Amygdala (tissue), 56 donors: ENCODE measurements at places on chromosomes 5 and 9.

DNA sequence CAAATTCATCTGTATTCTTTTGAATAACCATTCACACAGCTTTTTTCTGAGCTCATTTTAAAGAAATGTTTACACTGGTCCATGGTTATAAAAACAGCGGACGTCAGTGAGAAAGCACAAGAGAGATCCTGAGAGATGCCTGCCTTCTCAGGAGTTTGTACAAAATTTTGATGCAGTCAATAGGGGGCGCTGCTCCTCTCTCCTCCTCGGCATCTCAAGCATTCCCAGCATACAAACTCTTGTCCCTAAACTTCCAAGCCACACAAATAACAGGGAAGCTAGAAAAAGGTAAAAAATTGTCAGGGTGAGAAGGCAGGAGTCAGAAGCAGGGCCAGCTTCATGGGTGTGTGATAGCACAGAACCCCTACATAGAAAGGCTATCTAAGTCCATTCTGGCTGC is 11.2 kb upstream of the CCDC152 start:
- peak; percentile 15 for DNase-seq

DNA sequence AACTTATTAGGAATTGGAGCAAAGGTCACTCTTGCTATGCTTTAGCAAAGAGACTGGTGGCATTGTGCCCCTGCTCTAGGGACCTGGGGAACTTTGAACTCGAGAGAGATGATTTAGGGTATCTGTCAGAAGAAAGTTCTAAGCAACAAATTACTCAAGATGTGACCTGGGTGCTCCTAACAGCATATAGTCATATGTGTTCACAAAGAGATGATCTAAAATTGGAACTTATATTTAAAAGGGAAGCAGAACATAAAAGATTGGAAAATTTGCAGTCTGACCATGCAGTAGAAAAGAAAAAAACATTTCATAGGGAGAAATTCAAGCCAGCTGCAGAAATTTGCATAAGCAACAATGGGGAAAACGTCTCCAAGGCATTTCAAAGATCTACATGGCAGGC is 68.3 kb downstream of the SEMA5A start:
- no peak for DNase-seq

GRCh38 chr9:33223696-33224095 is 16.3 kb upstream of the SPINK4 start:
- no peak for DNase-seq

DNA sequence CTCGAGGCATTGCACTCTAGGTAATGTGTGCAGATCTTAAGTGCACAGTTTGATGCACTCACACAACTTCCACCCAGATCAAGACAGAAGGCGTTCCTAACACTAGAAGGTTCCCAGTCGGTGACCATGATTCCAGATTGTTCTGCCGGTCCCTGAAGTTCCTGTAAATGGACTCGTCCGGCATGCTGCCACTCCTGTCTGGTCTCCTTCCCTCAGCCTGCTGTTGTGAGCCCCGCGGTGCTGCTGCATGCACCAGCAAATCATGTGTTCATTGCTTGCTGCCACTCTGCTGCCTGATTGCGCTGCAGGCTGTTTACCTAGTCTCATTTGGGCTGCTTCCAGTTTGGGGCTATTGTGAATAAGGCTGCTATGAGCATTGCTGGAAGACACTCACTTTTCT is 11.5 kb downstream of the STKLD1 start:
- DNase-seq: no peak

GRCh38 chr5:158546748-158547147 is 553.0 kb downstream of the EBF1 start:
- DNase-seq: no peak

DNA sequence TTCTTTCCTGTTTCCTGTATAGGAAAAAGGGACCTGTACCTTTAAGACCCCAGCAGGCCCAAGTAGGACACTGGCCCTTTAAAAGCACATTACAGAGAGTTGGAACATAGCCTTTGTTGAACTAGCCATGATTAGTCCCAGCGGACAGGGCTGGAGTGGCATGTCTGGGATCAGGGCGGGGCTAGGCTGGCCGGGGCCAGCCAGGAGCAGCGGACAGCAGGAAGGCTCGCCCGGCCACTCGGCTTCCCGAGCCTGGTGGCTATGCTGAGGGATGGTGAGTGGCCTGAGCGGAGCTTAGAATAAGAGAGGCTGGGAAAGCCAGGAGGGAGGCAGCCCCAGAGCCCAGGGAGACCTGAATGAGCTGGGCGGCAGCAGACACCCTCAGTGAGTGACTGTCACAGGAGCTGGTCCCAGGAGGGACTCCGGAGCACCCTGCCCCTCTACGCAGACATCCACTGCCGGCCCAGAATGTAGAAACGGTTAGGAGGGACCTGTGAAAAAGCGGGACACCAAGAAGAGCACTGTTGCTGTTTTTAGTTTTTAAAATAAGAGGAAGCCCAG is 92.1 kb downstream of the DAB2IP start:
- DNase-seq: peak; percentile 45

- peak; percentile 48 for DNase-seq
Observed at GRCh38 chr9:93451849-93452709, 594 bp downstream of the FAM120A start.

DNA sequence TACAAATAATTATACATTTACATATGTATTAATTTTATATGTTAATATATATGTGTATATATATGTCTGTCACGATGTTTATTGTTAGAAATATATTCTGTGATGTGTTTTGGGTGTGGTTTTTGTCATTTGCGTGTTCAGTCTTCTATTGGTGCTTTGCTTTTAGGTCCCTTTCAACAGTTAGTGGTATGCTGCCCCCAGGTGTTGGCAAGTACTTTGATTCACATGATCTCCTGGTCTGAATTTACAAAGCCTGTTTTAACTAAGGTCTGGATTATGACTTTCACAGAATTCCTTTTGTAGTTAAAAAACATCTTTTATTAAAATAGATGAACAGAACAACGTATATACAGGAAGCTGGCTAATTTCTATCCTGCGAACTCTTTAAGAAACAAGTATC is 271.5 kb downstream of the CCDC171 start:
- no peak for DNase-seq

DNA sequence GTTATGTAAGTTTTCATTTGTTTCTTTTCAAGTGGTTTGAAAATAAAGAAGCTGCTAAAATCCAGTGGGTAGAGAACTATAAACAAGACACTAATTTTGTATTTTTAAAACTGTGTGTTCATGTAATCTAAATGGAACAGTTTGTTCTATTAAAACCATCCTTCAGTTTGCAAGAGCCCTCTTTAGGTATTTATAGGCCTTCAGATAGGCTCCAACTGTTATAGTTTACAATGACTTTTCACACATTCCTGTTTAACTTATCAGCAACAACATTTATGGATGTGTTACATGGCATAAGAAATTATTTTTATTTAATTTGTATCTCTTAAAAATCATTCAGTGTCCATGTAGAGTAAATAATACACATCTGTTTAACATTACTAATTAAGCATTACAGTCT is 126.7 kb upstream of the SLCO6A1 start:
- DNase-seq: no peak

- DNase-seq: no peak
Observed at GRCh38 chr9:133770076-133770777, 32.1 kb upstream of the SARDH start.

- DNase-seq: no peak
Observed at GRCh38 chr5:84113246-84114105, 271.2 kb downstream of the EDIL3 start.

DNA sequence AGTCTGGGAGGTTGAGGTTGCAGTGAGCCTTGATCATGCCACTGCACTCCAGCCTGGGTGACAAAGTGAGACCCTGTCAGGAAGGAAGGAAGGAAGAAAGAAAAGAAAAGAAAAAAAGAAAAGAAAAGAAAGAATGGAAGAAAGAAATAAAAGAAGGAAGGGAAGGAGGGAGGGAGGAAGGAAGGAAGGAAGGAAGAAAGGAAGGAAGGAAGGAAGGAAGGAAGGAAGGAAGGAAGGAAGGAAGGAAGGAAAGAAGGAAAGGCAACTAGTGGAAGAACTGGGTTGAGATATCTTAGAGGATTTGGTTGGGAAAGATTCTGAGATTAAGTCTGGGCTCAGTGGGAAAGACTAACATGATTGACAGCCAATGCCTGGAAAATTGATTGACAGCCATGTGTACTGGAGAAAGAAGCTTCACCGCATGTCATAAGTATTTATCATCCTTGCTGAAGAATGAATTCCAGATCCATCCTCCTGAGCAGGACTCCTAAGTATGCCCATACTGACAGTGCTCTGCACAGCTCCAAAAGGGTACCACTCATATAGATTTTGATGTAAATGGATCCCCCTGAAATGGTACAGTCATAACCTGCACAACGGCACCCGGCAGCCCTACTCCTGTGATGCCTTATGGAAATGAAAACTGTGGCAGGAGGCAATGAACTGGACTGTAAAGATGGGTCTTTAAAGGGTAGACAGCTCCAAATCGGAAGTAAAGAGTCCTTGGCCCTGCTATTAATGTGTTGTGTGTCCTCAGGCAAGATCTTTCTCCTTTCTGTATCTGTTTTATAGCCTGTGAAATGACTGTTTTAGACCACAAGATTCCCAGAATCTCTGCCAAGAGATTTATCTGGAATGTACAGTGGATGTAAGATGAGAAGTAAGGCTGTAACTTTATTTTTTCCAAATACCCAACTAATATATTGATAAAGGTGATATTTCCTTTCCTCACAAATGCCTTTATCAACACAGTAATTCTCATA is 16.9 kb upstream of the ADRA1B start:
- DNase-seq: no peak

GRCh38 chr9:98249771-98250170 is 5.7 kb downstream of the TBC1D2 start:
- DNase-seq: no peak

- no peak for DNase-seq
Observed at GRCh38 chr5:146048994-146049703, 56.2 kb downstream of the PLAC8L1 start.

- DNase-seq: no peak
Observed at GRCh38 chr5:95804736-95805539, 17.6 kb downstream of the GLRX start.

GRCh38 chr5:104189031-104189430 is 626.4 kb upstream of the NUDT12 start:
- no peak for DNase-seq

- no peak for DNase-seq
Observed at GRCh38 chr9:1929134-1929533, 86.0 kb upstream of the SMARCA2 start.

- no peak for DNase-seq
Observed at GRCh38 chr5:159322180-159322579, 8.1 kb downstream of the IL12B start.

- DNase-seq: no peak
Observed at GRCh38 chr5:140672455-140673186, 755 bp downstream of the DND1 start.

DNA sequence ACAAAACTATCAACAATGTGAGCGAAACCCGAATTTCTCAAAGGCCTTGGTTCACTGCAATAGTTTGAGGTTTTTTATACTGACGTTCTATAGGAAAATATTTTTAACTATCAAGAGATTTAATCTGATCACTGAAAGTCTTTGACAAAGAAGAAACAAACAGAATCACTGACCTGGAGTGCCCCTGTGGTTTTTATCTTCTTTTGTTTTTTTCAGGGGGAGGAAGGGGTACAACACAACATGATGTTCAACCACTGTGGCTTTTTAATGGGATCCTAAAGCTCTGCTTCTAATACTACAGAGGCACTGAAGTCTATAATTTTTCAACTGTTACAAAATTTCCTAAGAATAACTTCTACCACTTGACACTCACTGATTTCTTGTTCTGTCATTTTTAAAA is 185.9 kb downstream of the AP3B1 start:
- DNase-seq: no peak

GRCh38 chr9:77647267-77648233 is 572 bp downstream of the GNA14 start:
- DNase-seq: no peak

DNA sequence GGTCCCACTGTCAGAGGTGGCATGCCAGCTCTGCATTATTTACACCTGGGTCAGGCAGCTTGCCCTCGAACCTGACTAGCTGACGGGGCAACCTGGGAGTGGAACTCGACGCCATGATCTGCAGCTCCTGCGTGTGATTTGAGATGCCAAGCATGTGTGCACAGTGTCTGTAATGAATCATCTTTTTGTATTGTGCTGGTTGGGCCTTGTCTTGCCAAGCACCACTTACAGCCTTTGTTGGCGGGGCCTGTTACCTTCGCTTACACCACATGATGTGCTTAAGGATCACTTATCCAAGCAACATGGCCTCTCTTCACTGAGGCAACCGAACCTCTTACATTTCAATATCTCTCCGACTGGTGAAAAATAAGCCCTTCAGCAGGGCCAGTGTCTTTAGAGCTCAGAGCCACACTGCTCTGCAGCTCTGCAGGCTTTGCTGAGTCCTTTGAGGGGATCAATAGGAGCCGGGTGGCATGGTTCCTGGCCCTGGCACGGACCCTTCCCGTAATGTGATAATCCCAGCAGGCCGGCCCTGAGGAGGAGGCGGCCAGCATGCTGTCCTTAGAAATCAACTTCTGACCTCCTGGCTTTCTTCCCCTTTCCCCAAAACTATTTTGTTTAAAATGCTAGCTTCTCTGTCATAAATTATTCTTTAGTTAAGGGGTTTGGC is 297.7 kb upstream of the CD180 start:
- peak; percentile 43 for DNase-seq

DNA sequence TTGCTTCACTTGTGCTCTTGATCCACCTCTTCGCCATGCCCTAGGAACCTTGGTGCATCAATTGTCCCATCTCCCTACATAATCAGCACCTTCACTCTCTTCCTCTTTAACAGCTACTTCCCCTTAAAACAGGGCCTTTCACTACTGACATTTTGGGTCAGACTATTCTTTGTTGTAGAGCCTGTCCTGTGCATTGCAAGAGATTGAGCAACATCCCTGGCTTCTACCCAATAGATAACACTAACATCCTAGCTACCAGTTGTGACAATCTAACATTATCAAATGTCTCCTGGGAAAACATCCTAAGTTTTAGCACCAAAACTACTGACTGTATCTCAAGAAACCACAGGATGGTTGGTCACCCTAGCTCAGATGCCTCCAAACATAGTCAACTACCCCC is 854.3 kb upstream of the DMAC1 start:
- no peak for DNase-seq

GRCh38 chr5:67243944-67244343 is 47.3 kb upstream of the CD180 start:
- DNase-seq: no peak

GRCh38 chr5:6218517-6218916 is 159.8 kb downstream of the MED10 start:
- no peak for DNase-seq

DNA sequence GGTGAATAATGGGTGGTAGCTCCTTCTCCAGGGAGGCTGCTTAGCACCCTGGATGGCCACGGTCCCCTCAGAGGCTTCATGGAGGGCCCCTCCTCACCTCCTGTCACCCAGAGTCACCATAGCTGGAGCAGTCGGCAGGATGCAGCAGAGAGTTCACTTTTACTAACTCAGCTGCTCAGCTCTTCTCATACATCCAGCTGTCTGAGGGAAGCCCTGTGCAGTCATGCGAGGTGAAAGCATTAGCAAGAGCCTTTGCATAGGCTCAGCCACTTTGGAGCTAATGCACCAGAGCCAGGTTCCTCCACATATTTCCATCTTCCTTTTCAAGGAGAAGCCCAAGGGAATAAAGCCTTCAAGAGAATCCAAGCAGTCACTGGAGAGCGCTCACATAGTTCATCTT is 499.2 kb downstream of the BNC2 start:
- no peak for DNase-seq
